Stimulated activated CD8-positive, alpha-beta memory T cell treated with anti-CD3 and anti-CD28 coated beads, Interleukin-7, amount 100 ng/mL, for 1 hour (primary cell): ENCODE measurements at places on chromosomes 2 and 18.

- no peak for DNase-seq
Observed at GRCh38 chr2:113105047-113105785, 22.2 kb upstream of the IL1RN start.

- DNase-seq: no peak
Observed at GRCh38 chr18:52615321-52615720, 275.3 kb downstream of the DCC start.

GRCh38 chr2:28544405-28544921, 48.6 kb downstream of the PLB1 start:
- DNase-seq: no peak

GRCh38 chr2:231716666-231717280, 8.4 kb downstream of the PTMA start:
- no peak for DNase-seq

- DNase-seq: no peak
Observed at GRCh38 chr18:35717182-35717581, 135.6 kb downstream of the GALNT1 start.

GRCh38 chr2:229129738-229130371, 141.2 kb downstream of the PID1 start:
- DNase-seq: no peak

GRCh38 chr2:68237976-68238580, 14.3 kb downstream of the PPP3R1 start:
- no peak for DNase-seq

DNA sequence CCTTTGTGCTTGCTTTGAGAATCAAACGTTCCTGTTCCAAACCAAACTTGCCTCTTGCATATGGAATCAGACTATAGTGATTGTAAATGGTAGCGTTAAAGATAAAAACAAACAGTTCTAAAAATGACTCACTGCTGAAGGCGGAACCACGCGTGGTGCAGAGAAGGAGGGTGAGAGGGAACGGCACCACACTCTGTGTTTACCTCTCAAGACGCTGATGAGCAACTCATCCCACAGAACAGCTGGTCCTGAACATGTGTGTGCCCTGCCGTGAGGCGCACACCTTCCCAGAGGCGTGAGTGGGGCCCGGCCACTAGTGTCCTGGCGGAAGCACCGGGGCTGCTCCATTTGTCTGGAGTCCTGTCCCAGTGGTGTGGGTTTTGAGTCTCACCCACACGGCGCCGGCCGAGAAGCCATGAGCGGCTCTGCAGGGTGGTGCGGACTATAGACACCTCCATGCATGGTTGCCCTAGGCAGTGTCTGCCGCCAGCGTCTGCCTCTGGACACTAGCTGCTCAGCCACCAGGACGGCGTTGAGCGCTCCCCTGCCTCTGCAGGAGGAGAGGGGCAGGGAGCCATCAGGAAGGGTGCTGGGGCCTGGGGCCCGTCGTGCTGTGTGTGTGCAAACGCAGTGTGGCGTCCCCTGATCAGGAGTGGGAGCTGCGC, 52.1 kb downstream of the NFATC1 start:
- DNase-seq: no peak

DNA sequence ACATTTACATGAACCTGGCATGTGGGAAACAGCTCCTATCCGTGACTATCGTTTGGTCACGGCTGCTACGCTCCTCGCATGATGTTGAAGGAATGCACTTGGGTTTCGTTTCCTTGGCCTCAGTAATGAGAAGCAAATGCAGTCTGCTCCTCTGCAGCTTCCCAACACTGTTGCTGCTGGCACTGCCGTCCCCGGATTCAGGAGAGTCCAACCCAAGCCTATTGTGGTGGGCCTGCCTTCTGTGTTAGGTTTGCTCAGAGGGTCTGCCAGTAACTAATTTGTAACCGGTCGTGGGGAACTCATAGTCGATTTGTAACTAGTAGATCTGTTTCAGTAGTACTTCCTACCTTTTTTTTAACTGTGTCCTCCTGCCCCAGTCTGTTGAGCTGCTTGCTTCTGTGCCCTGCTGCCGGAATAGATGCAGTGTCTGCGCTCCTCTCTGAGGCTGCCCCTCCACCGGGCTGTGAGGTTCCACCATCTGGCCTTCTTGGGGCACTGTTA, 58.4 kb downstream of the WDSUB1 start:
- no peak for DNase-seq

GRCh38 chr2:229674830-229675530, 39.4 kb downstream of the DNER start:
- no peak for DNase-seq

- DNase-seq: no peak
Observed at GRCh38 chr2:10402062-10402585, 46.0 kb downstream of the ODC1 start.

- DNase-seq: no peak
Observed at GRCh38 chr2:72316774-72317173, 169.1 kb upstream of the CYP26B1 start.

DNA sequence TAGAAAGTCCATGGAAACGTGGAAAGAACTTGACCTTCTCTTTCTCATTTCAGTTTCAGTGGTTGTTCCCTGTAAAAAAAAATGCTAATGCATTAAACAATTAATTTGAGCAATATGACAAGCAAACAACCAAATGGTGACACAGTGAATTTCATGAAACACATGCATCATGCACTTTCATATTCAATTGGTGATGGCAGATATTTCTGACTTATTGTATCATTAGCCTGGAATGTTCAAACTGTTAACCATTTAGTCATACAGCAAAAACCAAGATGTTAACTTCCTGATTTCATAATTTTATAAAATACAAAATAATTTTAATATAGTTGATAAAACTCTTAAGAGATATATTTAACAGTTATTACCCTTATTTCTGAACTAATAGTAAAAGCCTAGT, 85.5 kb downstream of the SCN1A start:
- no peak for DNase-seq

DNA sequence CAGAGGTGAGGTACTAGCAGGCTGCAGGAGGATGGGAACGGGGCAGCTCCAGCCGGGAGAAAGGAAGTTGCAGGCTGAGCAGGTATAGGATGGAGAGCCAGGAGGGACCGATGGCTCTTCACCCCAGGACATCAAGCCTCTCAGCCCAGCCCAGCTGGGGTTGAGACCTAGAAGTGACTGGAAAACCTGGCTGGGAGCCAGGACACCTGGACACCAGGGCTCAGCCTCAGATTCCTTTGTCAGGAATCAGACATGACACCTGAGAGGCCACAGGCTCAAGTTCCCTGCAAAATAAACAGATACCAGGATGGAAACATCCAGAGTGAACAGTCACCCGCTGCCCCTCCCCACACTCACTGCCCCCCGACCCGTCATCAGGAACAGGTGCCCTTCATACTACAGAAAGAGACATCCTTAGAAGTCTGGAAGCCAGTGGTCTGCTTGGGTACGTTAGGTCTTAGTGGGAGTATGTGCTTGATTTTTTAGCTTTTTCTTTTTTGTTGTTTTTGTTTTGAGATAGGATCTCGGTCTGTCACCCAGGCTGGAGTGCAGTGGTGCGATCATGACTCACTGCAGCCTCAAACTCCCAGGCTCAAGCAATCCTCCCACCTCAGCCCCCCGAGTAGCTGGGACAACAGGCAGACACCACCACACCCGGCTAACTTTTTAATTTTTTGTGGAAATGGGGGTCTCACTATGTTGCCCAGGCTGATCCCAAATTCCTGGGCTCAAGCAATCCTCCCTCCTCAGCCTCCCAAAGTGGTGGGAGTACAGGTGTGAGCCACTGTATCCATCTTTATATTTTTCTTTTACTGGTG, 95.7 kb upstream of the STPG4 start:
- DNase-seq: no peak

GRCh38 chr18:62037989-62038778, 145.4 kb upstream of the RNF152 start:
- no peak for DNase-seq

- no peak for DNase-seq
Observed at GRCh38 chr18:51098082-51098481, 68.1 kb downstream of the SMAD4 start.

DNA sequence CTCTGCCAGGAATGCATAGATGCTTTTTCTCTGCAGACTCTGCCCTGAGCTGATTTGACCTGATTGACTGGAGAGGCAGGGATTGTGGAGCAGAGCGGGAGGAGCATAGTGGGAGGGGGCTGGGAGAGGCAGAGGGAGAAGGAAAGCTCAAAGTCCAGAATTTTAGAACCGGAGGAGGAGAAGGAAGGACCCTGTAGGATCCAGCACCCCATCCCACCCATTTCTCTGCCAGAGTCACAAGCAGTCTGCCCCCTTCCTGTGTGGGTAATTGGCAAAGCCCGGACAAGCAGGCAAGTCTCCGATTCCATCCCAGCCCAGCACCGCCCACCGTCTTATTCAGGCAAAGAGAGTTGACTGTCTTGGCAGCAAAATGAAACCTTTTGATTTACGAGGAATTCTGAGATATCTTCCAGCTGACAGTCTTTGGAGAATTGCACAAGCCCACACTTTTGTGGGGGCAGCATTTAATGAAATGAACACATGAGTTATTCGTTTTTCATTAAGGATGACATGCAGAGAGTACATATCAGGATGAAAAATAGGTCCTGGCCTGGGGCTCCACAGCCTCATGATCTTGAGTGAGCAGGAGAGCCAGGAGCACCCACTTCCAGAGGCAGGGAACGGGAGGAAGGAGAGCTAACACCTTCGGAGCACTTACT, 103.1 kb downstream of the MCFD2 start:
- DNase-seq: no peak

- DNase-seq: no peak
Observed at GRCh38 chr2:58039170-58039611, 7.4 kb upstream of the VRK2 start.

DNA sequence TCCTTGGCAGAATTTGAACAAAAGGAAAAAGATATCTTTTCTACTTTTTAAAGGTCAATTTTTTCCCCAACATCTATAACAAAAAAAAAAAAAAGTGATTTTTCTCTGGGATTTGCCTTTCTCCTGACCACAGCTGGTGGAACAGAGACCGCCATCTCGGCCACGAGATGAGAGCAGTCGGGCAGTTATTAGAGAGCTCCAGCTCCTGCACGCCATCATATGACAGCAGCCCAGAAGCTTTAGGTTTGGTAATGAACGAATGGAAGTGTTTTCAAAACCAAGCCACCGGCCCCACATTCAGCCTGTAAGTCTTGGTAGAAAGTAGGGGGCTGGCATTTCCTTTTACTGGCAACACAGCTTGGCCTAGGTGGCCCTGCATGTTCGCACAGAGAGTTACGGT, 94.9 kb upstream of the FZD7 start:
- no peak for DNase-seq

DNA sequence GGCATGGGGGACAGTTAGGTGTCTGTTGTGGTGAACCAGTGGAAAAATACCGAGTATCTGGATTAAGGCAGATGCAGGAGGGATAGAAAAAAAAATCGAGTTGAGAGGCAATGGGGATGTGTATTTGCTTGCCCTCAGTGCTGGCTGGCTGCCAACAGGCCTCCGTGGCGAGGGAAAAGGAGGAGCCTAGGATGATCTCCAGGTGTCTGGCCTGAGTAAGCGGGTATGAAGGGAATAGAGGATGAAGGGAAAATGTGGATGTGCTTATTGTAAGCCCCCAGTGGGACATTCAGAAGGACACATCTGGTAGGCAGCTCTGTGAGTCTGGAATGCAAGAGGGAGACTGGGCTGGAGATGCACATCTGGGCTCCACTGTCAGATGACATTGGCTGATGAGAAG, 22.8 kb downstream of the KCNS3 start:
- DNase-seq: no peak
